ENCODE measurements at places on chromosomes 7 and 10.

GRCh38 chr10:78820007-78820362 is 248.8 kb upstream of the ZMIZ1 start:
- no peak for DNase-seq

GRCh38 chr10:128018236-128018635 is 108.0 kb downstream of the MKI67 start:
- no peak for DNase-seq

- no peak for DNase-seq
Observed at GRCh38 chr10:24674892-24675632, 48.6 kb downstream of the ARHGAP21 start.

DNA sequence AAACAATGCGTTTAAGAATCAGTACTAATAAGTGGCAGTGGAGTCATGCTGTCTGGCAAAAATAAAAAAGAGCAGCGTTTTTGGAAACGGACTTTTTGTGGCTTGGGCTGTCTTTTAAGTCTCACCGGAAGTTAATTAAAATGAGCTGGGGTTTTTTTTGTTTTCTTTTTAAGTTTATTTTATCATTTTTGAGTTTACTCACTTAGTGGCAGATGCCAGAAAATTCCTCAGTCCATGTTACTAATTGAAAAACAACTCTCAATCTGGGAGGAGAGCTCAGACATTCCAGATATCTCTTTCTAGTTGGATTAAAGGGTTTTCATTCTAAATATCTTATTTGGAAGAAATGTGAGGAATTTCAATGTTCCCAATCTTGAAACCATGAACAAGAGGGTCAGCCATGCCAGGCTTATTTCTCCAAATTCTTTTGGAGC is 133.8 kb upstream of the AGR3 start:
- DNase-seq: no peak

GRCh38 chr10:98074315-98074911 is 44.0 kb upstream of the CRTAC1 start:
- DNase-seq: no peak

GRCh38 chr7:128672927-128673517 is 930 bp downstream of the GARIN1A start:
- DNase-seq: no peak

GRCh38 chr10:47360419-47361040 is 12.4 kb downstream of the RBP3 start:
- DNase-seq: no peak

GRCh38 chr7:99848420-99849216 is 20.8 kb downstream of the CYP3A43 start:
- DNase-seq: no peak

DNA sequence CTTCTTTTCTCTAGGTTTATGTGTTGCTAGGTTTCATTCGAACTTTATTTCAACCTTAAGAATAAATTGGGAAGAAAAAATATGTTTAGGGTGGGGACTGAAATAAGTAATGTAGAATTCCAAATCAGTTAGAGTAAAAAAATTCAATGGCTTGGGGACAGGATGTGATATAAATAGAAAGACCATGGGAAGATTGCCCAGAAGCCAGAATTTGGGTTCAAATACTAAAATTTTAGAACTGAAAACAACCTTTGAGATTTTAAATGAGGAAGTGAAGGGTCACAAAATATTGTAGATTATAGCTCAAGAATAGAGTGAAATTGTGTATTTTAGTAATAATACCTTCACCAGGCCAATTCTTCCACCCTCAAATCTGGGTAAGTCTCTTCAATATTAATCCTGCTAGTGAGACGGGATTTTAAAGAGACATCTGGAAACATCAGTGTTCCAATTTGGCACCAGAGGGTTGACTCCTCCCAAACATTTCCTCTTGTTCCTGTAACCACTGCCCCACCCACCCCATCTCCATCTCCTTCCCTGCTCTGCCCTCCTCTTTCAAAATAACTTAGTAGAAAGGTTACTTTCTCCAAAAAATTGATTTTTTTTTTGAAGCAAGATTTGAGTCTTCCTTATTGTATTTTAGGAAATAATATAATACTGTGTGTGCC is 51.3 kb upstream of the FAM3C start:
- no peak for DNase-seq

GRCh38 chr7:18444826-18445225 is 50.7 kb upstream of the HDAC9 start:
- no peak for DNase-seq

DNA sequence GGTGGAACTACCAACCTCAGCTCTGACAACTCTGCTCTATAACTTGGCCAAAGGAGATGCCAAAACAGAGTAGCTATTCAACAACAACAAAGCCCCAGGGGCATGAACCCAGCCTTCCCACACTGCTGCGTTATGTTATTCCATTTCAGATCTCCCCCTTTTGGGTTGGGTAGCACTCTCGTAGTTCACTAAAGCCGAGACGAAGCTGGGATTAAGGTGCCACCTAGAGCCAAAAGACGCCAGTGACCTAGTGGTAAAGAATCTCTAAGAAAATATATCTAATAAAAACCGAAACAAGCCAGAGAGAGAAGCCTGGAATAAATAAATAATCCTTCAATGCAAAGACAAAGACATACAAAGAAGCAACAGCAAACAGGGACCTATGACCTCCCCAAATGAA is 217.3 kb downstream of the HERPUD2 start:
- no peak for DNase-seq

DNA sequence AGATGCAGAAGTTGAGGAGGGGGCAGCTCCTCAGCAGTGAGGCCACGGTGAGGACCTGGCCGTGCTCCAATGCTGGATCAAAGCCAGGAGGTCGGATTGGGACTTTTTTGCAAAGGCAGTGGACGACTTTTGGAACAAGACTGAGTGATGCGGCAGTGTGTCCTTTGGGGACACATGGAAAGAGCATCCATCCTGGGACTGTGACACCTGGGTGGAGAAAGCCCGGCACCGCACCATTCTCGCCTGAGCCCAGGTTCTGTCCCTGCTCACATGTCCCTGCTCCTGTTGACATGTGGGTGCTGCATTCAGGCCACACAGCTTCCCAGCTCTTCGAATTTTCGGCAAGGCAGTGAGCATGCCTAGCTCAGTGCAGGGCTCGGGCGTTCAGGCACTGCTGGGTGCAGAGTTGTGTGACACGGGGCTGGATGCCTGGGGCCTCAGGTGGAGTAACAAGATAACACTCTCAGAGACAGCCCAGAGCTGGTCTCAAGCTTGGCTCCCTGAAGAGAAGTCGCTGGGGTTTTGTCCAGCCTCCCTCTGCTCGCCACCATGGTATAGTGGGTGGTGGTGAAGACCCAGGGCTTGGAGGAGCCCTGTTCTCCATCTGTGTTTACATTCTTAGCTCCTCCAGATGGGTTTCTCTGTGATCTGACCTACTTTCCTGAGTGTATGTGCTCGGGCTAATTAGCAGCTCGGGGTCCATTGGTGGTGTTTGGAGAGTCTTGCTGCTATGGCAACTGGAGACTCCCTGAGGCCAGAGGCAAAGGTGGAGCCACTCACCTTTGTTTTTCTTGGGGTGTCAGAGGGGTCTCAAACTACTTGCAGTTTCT is 111.7 kb upstream of the BTBD16 start:
- DNase-seq: no peak
